Subcutaneous preadipocyte (primary cell): ENCODE measurements at places on chromosomes 7 and 10. TPM values are rescaled to one million over a fixed set of nuclear protein-coding genes. Genes with fewer than 3 reads are reported as not detected.

The TMEM236 gene
- total RNA-seq = under 0.01 TPM in 2 replicates

The GPRIN2 gene
- not detected in 2 replicates for total RNA-seq

The SORBS1 gene
- under 0.01 and 0.20 TPM in 2 replicates for total RNA-seq

The SFTPA1 gene
- total RNA-seq = not detected in 2 replicates

The NAMPT gene
- 98.7 and 135 TPM in 2 replicates for total RNA-seq
